ENCODE measurements at places on chromosomes 16 and 17.
A peak's percentile ranks its signal among the peaks of the same experiment; 100 is the strongest.

DNA sequence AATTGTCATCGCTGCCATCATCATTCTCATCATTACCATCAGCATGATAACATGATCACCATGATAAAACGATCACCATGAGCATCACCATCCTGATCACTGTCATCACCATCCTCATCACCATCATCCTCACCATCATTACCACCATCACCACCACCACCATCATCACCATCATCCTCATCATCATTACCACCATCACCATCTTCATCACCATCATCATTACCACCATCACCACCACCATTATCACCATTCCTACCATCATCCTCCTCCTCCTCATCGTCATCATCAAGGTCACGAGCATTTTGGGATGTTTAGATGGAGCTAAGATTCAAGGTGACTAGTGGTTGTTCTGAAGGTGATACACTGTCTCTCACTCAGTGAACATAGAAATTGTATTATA is 221.0 kb downstream of the FOXL1 start:
- DNase-seq: no peak

DNA sequence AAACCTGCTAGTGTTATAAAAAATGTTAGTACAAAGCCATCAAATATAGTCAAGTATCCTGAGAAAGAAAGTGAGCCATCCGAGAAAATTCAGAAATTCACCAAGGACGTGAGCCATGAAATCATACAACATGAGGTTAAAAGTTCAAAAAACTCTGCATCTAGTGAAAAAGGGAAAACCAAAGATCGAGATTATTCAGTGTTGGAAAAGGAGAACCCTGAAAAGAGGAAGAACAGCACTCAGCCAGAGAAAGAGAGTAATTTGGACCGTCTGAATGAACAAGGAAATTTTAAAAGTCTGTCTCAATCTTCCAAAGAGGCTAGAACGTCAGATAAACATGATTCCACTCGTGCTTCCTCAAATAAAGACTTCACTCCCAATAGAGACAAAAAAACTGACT is 31.7 kb downstream of the RBBP6 start:
- DNase-seq: no peak

GRCh38 chr17:78677303-78678221 is 100.4 kb upstream of the DNAH17 start:
- DNase-seq: no peak

GRCh38 chr17:5097101-5097834 is 14.4 kb downstream of the ZNF232 start:
- DNase-seq: no peak

- DNase-seq: no peak
Measured at GRCh38 chr16:51820176-51820575, 669.1 kb upstream of the SALL1 start.

DNA sequence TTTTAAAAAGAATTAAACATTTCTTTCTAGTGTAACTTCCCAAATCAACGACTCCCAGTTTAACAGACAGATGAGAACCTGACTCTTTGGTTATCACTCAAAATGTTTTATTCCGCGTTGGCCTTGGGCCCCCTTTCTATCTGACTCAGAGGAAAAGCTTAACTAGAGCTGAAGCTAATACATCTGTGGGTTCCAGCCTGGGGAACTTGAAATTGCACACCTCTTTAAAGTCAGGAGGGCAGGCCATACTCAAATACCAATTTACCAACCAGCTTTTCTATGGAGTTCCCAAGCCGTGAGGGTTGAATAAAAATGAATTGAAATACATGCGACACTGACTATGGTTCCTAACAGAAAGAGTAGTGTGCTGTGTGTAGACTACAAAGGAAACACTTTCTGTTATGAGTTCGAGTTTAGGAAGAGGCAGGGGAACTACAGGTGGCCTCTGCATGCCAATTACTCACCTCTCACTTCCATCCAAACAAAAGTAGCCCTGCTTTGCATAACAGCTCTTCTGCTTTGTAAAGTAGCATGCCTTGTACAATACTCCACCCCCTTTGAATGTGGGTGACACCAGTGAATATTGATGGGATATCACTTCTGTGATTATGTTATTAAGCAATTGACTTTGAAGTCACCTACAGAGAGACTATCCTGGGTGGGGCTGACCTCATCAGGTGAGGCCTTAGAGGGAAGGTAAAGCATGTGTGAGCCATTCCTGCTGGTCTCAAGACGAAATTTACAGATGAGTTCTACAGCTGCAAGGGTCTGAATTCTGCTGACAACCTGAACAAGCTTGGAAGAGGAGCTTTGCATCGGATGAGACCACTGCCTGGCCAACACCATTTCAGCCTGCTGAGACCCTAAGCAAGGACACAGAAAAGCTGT is 92.1 kb downstream of the WDR59 start:
- DNase-seq: no peak

DNA sequence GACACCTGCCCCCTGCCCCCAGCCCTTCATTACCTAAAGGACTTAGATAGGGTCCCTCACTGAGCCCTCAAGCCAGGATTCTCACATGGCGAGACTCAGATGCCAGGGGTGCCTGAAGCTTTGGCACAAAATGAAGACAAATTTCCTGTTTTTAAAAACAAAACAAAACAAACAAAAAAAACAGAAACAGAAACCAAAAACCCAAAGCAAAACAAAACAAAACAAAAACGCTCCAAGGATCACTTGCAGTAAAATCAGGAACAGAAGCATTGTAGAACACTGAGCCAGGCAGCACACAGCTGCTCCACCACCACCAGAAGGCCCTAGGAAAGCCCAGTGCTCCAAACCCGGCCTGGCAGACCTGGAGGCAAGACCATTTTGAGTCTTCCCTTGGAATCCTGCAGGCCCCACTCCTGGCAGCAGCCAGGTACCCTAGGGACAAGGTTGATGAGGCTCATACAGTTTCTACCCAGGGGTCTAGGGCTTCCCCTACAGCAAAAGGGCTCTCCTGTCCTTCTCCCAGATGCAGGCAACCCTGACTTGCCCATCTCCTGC is 20.8 kb downstream of the MYO18A start:
- no peak for DNase-seq

DNA sequence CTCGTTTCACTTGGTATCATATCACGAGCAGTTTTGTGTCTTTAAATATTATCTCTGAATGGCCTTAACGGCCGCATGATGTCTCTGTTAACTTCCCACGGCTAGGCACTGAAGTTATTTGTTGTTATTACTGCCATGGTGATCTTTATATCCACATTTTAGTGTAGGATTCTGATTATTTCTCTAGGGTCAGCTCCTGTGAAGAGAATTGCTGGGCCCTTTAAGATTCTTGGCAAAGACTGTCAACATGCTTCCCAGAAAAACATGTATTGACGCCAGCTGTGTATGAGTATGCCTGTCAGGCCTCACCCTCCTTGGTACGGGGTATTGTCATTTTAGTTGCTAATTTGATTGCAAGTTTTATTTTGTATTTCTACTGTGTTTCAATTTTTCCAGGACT is 263.5 kb downstream of the SNX29 start:
- no peak for DNase-seq

DNA sequence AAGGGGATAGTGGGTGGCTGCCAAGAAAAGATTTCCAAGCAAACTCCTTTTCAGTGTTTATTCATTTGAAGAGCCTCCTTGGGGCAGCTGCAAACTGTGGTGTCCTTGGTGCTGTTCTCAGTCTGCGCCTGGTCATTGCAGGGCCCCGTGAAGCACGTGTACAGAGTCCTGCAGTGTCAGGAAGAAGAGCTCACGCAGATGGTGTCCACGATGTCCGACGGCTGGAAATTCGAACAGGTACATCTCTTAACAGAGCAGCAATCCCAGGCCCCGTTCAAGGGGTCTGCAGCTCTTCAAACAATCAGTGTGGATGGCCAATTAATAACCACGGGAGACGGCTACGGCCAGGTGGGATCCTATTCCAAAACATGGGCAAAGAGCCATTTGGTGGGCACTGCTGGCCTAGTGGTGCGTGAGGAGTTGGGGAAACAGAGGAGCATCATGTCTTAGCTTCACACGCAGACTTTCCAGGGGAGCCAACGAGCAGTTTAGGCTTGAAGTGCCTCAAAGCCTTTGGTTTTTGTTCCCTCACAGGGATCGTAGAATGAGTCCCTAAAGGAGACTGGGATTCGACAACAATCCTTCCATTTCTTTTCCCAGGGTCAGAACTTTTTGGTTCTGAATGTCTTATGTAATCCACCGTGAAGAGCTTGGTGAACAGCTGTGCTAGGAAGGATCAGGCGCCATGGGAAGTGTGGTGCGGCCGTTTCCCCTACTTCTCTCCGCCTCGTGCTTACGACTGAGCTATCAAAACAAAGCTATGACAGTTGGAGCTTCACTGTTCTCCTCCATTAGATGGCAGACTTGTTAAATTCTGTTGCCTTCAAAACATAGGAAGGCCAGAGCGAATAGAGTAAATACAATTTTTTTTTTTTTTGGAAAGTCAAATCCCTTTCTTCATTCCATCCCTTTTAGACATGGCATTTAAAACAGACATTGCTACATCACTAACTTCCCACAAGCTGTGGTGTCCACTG is 12.6 kb downstream of the KCTD2 start:
- peak; percentile 68 for DNase-seq

- DNase-seq: no peak
Measured at GRCh38 chr17:2688351-2689342, 22.9 kb downstream of the CLUH start.

DNA sequence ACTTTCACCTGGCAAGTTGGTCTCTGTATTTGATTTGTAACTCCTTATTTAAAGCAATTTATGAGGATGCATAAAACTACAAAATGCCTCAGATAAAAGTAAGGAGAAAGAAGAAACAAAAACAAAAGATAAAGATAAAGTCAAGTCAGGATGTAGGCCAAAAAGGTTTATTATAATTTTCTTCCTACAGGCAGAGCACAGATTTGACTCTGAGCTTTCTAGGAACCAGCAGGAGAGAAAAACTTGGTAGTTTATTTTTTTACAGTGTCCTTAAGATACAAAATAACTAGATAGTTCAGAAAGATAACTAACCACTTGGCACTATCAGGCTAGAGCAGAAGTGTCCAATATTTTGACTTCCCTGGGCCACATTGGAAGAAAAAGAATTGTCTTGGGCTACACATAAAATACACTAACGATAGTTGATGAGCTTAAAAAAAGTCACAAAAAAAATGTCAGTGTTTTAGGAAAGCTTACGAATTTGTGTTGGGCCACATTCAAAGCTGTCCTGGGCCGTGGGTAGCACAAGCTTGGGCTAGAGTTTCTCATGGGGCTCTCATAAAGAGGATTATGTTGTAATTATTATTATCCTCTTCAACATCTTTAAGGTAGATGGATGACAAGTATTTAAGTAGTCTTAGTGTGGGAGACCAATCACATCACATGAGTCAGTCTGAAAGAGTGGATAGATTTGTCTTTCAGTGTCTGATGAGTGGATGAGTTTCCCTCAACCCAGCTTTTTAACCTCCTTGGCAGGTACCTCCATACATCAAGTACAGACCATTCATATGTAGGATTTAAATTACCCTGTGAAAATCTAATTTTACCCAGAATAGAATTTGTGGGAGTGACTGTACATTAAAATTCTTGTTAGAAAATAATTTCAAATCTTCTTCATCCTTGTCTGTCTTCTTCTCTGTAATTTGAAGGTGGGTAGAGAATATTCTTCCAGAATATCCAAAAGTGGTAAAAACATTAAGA is 17.0 kb downstream of the PAFAH1B1 start:
- no peak for DNase-seq

GRCh38 chr17:19986941-19987861 is 9.6 kb upstream of the AKAP10 start:
- DNase-seq: no peak

DNA sequence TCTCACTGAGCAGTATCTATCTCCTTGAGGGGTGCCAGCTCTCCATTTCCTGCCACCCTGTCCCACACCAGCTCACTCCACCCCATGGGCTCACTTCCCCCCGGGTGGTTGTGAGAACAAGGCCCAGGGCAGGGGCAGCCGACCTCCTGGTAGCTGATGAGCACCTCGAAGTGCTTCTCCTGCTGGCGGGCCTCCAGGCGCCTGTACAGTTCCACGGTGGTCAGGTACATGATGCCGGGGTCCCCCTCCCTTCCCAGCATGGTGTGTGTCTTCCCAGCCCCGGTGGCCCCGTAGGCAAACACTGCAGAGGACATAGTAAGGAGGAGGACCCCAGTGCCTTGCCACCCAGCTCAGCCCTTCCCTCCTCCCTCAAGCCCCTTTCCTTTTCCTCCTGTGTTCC is 12.5 kb downstream of the KIF18B start:
- DNase-seq: no peak

- no peak for DNase-seq
Measured at GRCh38 chr17:76398523-76399174, 14.2 kb downstream of the SPHK1 start.

- DNase-seq: no peak
Measured at GRCh38 chr16:4613636-4614570, 785 bp downstream of the UBALD1 start.

DNA sequence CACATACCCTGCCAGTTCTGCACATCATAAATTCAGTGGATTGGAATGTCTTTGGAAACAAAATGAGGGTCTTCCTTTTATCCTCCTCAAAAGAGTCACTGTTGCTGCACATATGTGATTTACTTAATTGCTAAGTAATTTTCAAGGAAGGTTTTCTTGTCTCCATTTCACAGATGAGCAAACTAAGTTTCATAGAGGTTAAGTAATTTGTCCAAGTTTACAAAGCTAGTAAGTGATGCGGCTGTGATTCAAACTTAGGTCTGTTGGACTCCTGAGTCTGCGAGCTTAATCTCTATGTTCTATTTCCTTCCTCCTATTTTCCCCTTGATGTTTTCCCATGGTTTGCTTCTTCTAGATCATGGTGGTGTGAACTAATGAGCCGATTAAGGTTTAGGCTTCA is 13.7 kb upstream of the ERN2 start:
- DNase-seq: no peak

GRCh38 chr17:44995436-44996001 is 27.4 kb upstream of the C1QL1 start:
- DNase-seq: no peak

GRCh38 chr17:33080091-33080490 is 88.4 kb downstream of the SPACA3 start:
- no peak for DNase-seq

DNA sequence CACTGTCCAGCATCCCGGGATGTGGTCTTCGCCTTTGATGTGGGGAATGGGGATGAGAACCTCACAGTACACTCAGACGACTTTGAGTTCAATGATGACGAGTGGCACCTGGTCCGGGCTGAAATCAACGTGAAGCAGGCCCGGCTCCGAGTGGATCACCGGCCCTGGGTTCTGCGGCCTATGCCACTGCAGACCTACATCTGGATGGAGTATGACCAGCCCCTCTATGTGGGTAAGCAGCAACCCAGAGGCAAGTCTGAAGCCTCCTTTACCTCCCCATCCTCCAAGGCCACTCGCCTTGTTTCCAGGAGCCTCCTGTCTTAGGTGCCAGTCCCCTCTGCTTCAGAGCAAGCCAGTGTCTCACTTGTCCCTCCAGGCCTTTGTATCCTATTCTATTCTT is 10.2 kb downstream of the CNTNAP1 start:
- DNase-seq: no peak

Data from bone marrow (tissue), 2 donors.